ENCODE measurements at places on chromosomes 3 and 15. TPM values are rescaled to one million over a fixed set of nuclear protein-coding genes. Genes with fewer than 3 reads are reported as not detected.

GRCh38 chr3:148990236-148990635 is 1.1 kb upstream of the GYG1 start:
- H3K27ac ChIP-seq, result peak overlapping the region; percentile 84
- peaks cover 4% of the 10 kb centered on the region for H3K27me3 ChIP-seq
- DNase-seq, result no peak
- H3K4me1 ChIP-seq, result peaks cover 28% of the 10 kb centered on the region

DNA sequence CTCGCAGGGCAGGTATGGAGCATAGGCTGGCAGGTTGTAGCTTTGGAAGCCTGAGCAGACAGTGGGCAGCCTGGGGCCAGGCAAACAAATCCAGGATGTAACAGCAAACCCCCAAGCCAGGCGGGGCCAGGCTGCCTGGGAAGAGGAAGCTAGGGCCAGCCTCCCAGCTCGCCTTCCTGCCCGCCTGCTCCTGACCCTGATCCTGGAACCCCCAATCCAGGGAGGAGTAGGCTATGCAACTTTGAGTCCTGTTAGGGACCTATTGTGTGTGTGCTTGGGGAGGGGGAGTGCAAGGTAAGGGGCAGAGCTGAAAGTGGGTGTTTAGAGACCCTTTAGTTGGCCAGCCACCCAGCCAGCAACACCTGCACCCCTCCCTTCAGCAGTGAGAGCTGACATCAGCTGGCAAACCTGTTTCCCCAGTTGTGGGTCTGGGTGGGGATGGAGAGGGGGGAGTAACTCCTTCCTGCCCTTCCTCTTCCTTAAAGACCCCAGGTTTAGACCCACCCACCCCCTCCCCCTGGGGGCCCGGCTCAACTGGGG is 2.5 kb downstream of the NBEAL2 start:
- peak overlapping the region; percentile 65 for H3K27ac ChIP-seq
- DNase-seq, result no peak
- peak overlapping the region; percentile 89 for H3K4me3 ChIP-seq
- H3K4me1 ChIP-seq, result peaks cover 68% of the 10 kb centered on the region

GRCh38 chr3:127784865-127785710 is 37.2 kb downstream of the MGLL start:
- no peak overlapping the region for H3K4me3 ChIP-seq
- peaks cover under 1% of the 10 kb centered on the region for H3K4me1 ChIP-seq
- no peak for DNase-seq
- H3K27me3 ChIP-seq, result no peaks in the 10 kb centered on the region
- no peak overlapping the region for H3K27ac ChIP-seq

GRCh38 chr3:117450026-117450425 is 740.4 kb downstream of the TUSC7 start:
- H3K4me3 ChIP-seq, result no peak overlapping the region
- DNase-seq, result no peak
- no peaks in the 10 kb centered on the region for H3K36me3 ChIP-seq
- H3K27me3 ChIP-seq, result no peaks in the 10 kb centered on the region
- H3K4me1 ChIP-seq, result no peaks in the 10 kb centered on the region

- DNase-seq, result no peak
- peaks cover 15% of the 10 kb centered on the region for H3K4me1 ChIP-seq
- H3K27ac ChIP-seq, result no peak overlapping the region
- H3K27me3 ChIP-seq, result peaks cover 5% of the 10 kb centered on the region
- H3K36me3 ChIP-seq, result peaks cover 2% of the 10 kb centered on the region
Measured at GRCh38 chr3:107062787-107063186, 314.5 kb upstream of the CCDC54 start.

- no peak for DNase-seq
- H3K27ac ChIP-seq, result no peak overlapping the region
- no peaks in the 10 kb centered on the region for H3K27me3 ChIP-seq
- H3K4me1 ChIP-seq, result peaks cover 12% of the 10 kb centered on the region
- H3K4me3 ChIP-seq, result no peak overlapping the region
- no peaks in the 10 kb centered on the region for H3K36me3 ChIP-seq
Measured at GRCh38 chr3:25821746-25822573, 32.1 kb downstream of the OXSM start.

- no peak for DNase-seq
- no peaks in the 10 kb centered on the region for H3K36me3 ChIP-seq
- no peak overlapping the region for H3K4me3 ChIP-seq
- H3K4me1 ChIP-seq, result no peaks in the 10 kb centered on the region
Measured at GRCh38 chr3:140013220-140013619, 78.2 kb downstream of the CLSTN2 start.

- no peaks in the 10 kb centered on the region for H3K27me3 ChIP-seq
- no peak for DNase-seq
- no peak overlapping the region for H3K4me3 ChIP-seq
- peaks cover 51% of the 10 kb centered on the region for H3K4me1 ChIP-seq
- peaks cover 1% of the 10 kb centered on the region for H3K36me3 ChIP-seq
Measured at GRCh38 chr3:141373768-141374526, 5.6 kb downstream of the ZBTB38 start.

The HEMK1 gene
- total RNA-seq, result 58.0 TPM

The GPR149 gene
- not detected for total RNA-seq

The ADAMTS9 gene
- total RNA-seq, result not detected

The EPHA3 gene
- total RNA-seq, result not detected

Measured in activated T-helper 1 cell treated with anti-CD3 and anti-CD28 coated beads, Interleukin-12 subunit alpha, Interleukin-12 subunit beta, Interleukin-2, Interleukin-4 antibody, amounts not matched to agents 30 ng/mL and 10 ng/mL and 1 ng/mL, durations not matched to agents 14 hours and 24 hours and 36 hours (primary cell).